ENCODE measurements at places on chromosomes 7 and 10.

DNA sequence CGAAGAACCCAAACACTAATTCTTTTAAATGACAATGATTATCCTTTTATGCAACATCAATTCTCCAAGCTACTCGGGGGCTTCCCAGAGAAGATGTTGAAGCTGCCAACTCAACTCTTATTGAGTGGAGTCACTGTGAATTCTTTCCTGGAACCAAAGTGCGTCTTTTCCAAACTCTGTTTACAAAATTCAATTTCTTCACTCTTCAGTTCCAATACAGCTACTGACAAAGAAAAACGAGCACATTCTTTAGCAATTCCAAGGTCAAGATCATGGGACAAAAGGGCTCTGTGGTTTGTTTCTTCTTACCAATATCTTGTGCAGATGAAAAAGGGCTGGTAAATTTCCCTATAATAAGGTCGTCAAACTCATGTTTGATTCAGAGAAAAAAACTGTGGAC is 74.2 kb downstream of the FAS start:
- DNase-seq = no peak

DNA sequence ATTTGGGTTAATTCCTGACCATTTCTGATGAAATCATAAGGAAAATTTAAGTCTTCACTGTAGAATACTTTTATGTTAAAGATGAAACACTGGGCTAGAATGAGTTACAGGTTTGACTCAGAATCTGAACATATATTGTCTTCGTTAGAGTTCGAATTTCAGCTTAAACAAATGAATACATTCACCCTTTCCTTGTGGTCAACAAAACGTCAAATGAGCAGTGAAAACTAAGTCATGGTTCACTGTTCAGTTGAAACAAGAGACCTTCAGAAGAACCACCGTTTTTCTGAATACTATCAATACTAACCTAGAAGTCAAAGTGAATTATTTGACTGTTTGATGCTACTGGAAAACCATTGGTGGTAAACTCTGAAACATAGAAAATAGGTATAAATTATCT is 235.2 kb upstream of the ZWINT start:
- DNase-seq = no peak

DNA sequence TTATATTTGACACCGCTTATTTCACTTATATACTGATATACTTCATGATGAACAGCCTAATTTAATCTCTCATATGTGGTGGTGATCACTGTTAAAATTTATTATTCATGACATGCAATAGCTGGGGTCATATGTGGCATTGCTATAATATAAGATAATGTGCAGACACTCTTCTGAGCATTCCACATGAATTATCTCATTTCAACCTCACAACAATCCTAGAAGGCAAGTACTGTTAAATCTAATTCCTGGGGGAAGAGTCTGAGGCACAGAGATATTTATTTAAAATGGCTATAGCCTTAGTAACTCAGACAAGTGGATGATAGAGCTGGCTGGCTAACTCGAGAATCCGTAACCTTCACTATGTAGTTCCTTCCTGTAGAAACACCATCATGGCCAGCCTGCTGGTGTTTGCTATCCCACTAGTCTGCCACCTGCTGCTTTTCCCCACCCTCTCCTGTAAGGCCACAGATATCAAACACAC is 46.6 kb upstream of the A1CF start:
- no peak for DNase-seq

DNA sequence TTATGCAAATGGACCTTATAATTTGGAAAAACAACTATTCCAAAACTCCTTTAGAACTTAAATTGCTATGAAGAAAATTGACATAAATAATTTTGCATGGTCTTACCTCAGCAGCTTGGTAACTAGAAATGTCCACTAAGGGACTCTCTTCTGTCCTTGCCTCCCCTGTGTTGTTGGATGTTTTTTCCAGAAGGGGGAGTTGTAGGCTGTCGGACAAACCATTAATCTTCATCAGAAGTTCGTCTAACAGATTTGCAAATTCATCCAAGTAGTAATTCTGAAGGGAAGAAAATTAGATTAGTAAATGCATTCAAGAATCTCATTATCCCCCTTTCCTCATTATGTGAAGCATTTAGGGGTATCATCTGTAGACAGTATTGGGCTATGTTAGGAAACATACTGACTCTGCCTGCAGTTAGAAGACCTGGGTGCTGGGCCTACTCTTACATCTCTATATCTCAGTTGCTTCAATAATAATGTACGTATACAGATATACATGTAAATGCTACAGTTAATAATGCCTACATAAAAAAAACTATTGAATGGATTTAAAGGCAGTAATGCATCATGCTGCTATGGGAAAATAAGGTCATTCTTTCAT is 155.6 kb downstream of the PKD1L1 start:
- no peak for DNase-seq

DNA sequence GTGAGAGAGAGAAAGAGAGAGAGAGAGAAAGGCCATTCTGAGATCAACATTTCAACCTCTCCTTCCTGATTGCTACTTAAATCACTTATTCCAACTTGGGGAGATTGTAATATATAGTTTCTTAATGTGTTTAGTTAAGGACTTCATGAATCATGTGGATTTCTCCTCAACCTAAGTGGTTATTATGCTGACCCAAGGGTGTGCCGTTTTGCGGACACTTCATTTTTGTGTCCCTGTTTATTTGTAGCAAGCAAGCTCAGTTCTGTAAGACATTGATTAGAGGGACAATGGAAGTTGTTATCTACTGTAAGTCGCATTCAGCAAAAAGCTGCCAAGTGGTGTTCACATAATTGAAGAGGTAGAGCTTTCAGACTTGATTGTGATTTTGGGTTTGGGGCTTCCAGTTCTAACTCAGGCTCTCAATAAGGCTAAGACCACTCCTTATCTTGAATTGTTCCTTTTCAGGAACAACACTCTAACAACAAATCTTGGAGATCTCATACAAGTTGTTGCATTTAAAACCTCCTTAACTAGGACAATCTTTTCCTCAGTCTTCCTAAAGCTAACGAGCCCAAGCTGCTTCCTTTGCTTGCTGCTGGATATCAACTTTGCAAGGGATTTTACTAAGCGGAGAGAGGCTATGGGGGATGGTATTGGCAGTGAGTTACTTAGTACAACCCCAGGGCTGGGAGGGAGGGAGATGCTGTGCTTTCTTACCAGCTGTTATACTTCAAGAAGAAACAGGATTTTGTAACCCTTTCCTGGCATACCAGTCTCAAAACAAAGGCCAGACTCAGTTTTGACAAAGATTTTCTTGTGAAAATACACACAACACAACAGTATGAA is 19.8 kb upstream of the COL1A2 start:
- no peak for DNase-seq

GRCh38 chr7:27112361-27112760 is 9.9 kb upstream of the HOXA2 start:
- DNase-seq = no peak

DNA sequence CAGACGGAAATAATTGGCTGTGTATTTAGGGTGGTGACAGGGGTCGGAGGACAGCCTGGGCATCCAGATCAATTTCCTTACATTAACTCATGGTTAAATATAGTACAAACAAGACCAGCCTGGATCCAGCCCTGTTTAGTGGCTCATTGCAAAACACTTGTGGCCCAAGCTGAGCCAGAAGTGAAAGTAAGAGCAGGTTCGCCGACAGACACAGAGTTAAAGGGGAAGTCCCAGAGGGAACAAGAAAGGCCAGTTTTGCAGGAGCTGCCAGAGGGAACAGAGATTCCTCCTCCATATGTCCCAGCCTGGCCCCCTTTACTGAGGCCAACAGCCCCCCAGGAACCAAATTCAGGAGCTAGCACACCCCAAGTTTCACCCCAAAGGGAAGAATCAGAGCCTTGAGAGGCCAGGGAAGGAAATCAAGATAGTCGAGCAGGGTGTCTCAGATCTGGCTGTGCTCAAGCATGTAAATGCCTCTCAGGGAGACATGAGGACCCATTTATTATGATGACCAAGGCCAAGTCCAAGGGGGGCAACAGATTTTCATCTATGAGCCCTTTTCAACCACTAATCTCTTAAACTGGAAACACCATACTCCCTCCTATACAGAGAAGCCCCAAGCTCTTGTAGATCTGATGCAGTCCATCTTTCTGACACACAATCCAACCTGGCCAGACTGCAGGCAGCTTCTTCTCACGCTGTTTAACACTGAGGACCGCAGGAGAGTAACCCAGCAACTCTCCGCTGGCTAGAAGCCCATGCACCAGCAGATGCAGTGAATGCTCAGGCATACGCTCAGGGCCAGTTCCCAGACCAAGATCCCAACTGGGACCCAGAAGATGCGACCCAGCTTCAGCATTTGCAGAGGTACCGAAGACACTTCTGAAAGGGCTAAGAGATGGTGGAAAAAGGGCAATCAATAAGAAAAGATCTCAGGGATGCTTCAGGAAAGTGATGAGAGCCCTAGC is 15.9 kb upstream of the ADCK2 start:
- no peak for DNase-seq

- DNase-seq = peak; percentile 80
Observed at GRCh38 chr7:95772771-95773581, 622 bp downstream of the DYNC1I1 start.

DNA sequence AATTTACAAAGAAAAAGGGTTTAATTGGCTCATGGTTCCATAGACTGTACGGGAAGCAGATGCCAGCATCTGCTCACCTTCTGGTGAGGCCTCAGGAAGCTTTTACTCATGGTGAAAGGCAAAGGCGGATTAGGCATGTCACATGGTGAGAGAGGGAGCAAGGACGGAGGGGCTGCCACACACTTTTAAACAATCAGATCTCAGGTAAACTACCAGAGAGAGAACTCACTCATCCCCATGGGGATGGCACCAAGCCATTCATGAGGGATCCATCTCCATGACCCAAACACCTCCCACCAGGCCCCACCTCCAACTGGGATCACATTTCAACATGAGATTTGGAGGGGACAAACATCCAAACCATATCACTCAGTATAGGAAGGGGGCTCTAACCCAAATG is 183.9 kb downstream of the COBL start:
- no peak for DNase-seq

- DNase-seq = no peak
Observed at GRCh38 chr7:105596866-105597265, 15.6 kb upstream of the EFCAB10 start.

- DNase-seq = peak; percentile 10
Observed at GRCh38 chr7:42677751-42678699, 233.8 kb downstream of the C7orf25 start.

DNA sequence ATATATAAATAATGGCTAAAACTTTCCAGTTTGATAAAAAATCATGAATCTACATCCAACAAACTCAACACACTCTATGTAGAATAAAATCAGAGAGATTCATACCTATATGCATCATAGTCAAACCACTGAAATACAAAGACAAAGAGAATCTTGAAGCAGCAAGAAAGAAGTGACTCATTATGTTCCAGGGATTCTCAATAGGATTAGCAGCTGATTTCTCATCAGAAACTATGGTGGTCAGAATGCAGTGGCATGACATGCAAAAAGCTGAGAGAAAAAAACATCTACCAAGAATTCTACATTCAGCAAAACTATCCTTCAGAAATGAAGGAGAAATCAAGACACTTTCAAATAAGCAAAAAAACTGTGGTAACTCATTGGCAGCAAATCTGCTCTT is 187.4 kb downstream of the RNLS start:
- no peak for DNase-seq

- peak; percentile 79 for DNase-seq
Observed at GRCh38 chr10:71068861-71069271, 143.5 kb upstream of the UNC5B start.

GRCh38 chr10:114682532-114682931 is 24.5 kb upstream of the ABLIM1 start:
- no peak for DNase-seq

GRCh38 chr7:66583490-66584110 is 45.1 kb upstream of the KCTD7 start:
- no peak for DNase-seq

DNA sequence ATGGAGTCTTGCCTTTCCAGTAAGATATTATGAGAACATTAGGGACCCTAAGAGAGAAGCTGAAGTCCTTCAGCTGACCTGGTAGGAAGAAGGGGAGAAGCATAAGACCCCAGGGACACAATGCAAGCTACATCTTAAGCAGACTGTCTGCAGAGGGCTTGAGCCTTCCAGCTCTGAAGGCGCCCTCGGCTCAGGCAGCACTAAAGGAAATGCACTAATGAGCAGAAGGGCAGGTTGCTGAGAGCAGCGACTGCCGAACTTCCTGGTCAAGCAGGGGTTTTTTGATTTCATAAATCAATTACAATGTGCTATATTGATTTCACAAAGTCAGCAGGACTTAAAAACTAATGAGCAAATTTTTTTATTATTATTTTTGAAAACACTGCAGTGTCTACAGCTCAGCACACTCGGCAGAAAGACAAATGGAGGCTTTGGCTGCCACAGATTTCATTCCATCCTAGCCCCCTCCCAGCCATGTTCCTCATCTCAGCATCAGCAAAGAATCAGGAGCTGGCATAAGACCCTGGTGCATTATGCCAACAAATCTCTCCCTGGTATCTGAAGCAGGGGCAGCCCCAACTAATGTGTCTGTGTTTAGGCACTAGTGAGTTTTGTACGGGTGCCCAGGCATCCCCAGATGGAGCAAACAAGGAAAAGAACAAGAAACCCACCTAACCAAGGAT is 57.1 kb downstream of the LRRTM3 start:
- no peak for DNase-seq

GRCh38 chr7:53422291-53422690 is 386.9 kb downstream of the POM121L12 start:
- no peak for DNase-seq

DNA sequence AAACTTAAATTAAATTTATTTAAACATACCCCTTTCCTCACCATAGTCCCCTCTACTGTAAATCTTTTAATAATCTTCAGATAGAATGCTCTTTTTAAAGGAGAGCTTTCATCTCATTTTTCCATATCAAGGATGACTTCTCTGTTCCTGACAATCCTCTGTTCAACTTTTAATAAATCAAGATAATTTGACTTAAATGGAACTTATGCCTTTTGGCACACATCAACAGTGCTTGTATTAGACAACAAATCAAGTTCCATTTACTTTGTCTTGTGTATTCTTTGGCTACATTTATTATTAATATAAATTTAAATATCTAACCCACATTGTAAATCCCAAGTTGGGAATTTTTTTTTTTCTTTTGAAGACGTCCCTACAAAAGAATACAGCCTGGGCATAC is 42.7 kb upstream of the HYAL4 start:
- DNase-seq = no peak

DNA sequence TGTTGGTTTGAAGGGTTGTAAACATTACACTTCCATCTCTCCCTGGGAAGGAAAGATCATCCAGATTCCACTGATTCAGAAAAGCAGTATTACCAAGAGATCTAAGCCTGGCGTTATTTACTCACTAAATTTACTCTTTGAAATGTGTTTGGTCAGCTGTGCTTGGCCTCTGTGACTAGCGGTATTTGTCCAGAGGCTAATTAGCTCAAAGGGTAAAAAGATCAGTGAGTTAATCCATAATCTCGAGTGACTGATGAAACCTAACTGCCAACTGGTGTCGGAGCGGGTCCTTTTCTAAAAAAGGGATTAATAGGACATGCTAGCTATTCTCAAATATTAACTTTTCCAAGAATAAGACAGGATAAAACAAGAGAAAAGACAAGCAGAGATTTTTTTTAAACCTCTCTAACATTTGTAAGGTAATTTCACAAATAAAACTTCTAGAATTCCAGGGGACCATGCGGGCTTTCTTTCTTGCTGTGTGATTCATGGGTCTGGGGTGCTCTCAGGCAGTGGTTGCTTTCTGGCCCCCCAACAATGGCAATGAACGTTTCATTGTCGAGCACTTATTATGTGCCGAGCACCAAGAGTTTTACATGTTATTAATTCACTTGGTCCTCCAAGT is 247.3 kb upstream of the AOAH start:
- DNase-seq = no peak

All from dorsolateral prefrontal cortex (tissue), 122 donors.